T-helper 17 cell (primary cell): ENCODE measurements at places on chromosomes 6 and 20. TPM values are rescaled to one million over a fixed set of nuclear protein-coding genes. Genes with fewer than 3 reads are reported as not detected.

HLA-DOB gene
- total RNA-seq = 2.3 TPM

SLC4A11 gene
- 0.37 TPM for total RNA-seq

SPTLC3 gene
- 0.44 TPM for total RNA-seq

TTLL9 gene
- total RNA-seq = not detected

NKX2-2 gene
- total RNA-seq = not detected

RSPH4A gene
- 0.67 TPM for total RNA-seq

NRSN1 gene
- total RNA-seq = not detected

SRMS gene
- not detected for total RNA-seq

CFAP61 gene
- total RNA-seq = not detected

C6orf163 gene
- 2.4 TPM for total RNA-seq

SLC17A1 gene
- total RNA-seq = 0.52 TPM

GID8 gene
- total RNA-seq = 33.4 TPM

NUP153 gene
- total RNA-seq = 66.3 TPM

ZNF133 gene
- 7.8 TPM for total RNA-seq

STMND1 gene
- total RNA-seq = not detected

KCNQ2 gene
- total RNA-seq = not detected

SAMD3 gene
- 30.0 TPM for total RNA-seq

TAAR2 gene
- total RNA-seq = not detected

PRND gene
- total RNA-seq = not detected

NINL gene
- total RNA-seq = 5.0 TPM

RHAG gene
- total RNA-seq = not detected

AFG1L gene
- total RNA-seq = 3.0 TPM

GSTA4 gene
- 0.60 TPM for total RNA-seq

ZSCAN12 gene
- 2.9 TPM for total RNA-seq

ADGRG6 gene
- 0.18 TPM for total RNA-seq

SUMO4 gene
- 11.4 TPM for total RNA-seq

KIAA0408 gene
- total RNA-seq = 5.1 TPM

ID4 gene
- total RNA-seq = not detected

SLC2A10 gene
- not detected for total RNA-seq

GFRAL gene
- not detected for total RNA-seq

THBS2 gene
- total RNA-seq = not detected

PAX1 gene
- total RNA-seq = not detected

DEFB124 gene
- not detected for total RNA-seq

COL11A2 gene
- total RNA-seq = 0.52 TPM

C6orf52 gene
- total RNA-seq = not detected

TSPO2 gene
- not detected for total RNA-seq

HBS1L gene
- 72.1 TPM for total RNA-seq

B3GAT2 gene
- not detected for total RNA-seq

PDYN gene
- total RNA-seq = not detected

GINM1 gene
- total RNA-seq = 18.3 TPM

GATA5 gene
- total RNA-seq = not detected

TMEM244 gene
- total RNA-seq = not detected

ROS1 gene
- total RNA-seq = not detected

FAM162B gene
- not detected for total RNA-seq

LIN28B gene
- not detected for total RNA-seq

SLC17A3 gene
- total RNA-seq = 2.4 TPM

SLC22A23 gene
- total RNA-seq = 6.3 TPM

TGM2 gene
- total RNA-seq = 0.76 TPM

PI16 gene
- total RNA-seq = 28.5 TPM

TAGAP gene
- total RNA-seq = 340 TPM

OTOR gene
- total RNA-seq = not detected

MCCD1 gene
- not detected for total RNA-seq

WFDC2 gene
- total RNA-seq = not detected

BEND3 gene
- total RNA-seq = 1.4 TPM

FBXL4 gene
- 9.8 TPM for total RNA-seq

TMC2 gene
- not detected for total RNA-seq

CDC5L gene
- 24.7 TPM for total RNA-seq
